ENCODE measurements at places on chromosomes 3 and 15. TPM values are rescaled to one million over a fixed set of nuclear protein-coding genes. Genes with fewer than 3 reads are reported as not detected.
A peak's percentile ranks its signal among the peaks of the same experiment; 100 is the strongest.

DNA sequence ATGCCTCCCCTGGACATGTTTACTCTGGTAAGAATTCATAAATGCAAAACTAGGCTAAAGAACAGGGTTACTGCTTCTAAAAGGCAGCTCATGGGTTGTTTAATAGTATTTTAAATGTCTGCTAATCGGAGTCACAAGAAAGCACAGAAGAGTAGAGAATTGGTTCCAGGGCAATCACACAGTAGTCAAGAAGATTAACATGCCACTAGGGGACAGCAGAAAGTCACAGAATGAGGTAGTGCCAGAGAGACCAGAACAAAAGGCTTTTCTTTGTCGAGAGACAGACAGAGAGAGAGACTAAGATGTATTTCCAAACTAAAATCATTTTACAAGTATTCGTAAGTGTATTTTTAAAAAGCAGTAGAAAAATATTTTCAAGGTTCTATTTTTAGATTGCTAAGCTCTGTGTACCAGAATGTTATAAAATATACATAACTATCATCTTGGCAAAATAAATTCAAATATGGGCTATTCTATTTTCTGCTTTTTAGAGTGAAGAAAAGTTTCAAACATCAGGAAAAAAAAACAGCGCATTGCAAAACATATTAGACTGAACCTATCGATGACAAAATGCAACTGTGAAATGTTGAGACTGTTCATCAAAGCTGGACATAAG, 78.3 kb upstream of the CDIN1 start:
- H3K36me3 ChIP-seq = no peaks in the 10 kb centered on the region
- no peak overlapping the region for H3K4me3 ChIP-seq
- no peak for DNase-seq
- H3K27ac ChIP-seq = no peak overlapping the region

GRCh38 chr3:194938845-194939531, 253.3 kb downstream of the FAM43A start:
- H3K27me3 ChIP-seq = no peaks in the 10 kb centered on the region
- no peak overlapping the region for H3K27ac ChIP-seq
- H3K36me3 ChIP-seq = no peaks in the 10 kb centered on the region
- no peak overlapping the region for H3K4me3 ChIP-seq

- no peaks in the 10 kb centered on the region for H3K27me3 ChIP-seq
- peak; percentile 76 for DNase-seq
- H3K27ac ChIP-seq = peak within 1 kb of the TSS; percentile 89
- peak within 1 kb of the TSS; percentile 62 for H3K4me3 ChIP-seq
- H3K36me3 ChIP-seq = no peaks in the 10 kb centered on the region
Measured at GRCh38 chr15:56243163-56244037, at the start of gene RFX7. RFX7 (minus strand) TSS chr15:56243879; CDS start chr15:56243285, 594 bp downstream.

DNA sequence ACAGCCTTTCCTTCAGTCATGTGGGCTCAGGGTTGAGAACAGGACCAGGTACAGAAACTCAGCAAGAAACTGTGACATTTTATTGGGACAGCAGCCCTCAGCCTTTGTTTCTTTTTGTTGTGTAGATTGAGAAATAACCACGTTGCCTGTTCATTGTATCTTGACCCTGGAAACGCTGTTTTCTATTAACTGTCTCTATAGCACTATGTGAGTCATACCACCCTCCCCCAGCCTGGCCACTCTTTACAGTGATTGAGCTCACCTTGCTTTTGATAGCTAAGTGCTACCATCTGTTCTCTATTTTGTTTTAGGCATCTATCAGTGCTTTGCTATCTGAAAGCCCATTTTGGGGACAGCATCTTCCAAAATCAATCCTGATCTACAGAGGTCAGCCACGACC, 127.9 kb downstream of the CD47 start:
- no peaks in the 10 kb centered on the region for H3K27me3 ChIP-seq
- no peak overlapping the region for H3K4me3 ChIP-seq
- H3K4me1 ChIP-seq = peaks cover 4% of the 10 kb centered on the region
- no peak for DNase-seq

- H3K36me3 ChIP-seq = peaks cover 31% of the 10 kb centered on the region
- H3K27ac ChIP-seq = peak overlapping the region; percentile 89
- peak overlapping the region; percentile 65 for H3K4me3 ChIP-seq
- no peaks in the 10 kb centered on the region for H3K27me3 ChIP-seq
- peak; percentile 76 for DNase-seq
Measured at GRCh38 chr15:43775411-43775965, 1.3 kb downstream of the ELL3 start.

- H3K27me3 ChIP-seq = no peaks in the 10 kb centered on the region
- no peak for DNase-seq
- no peaks in the 10 kb centered on the region for H3K4me1 ChIP-seq
- H3K27ac ChIP-seq = no peak overlapping the region
- no peak overlapping the region for H3K4me3 ChIP-seq
Measured at GRCh38 chr3:169493521-169494141, 169.9 kb downstream of the MECOM start.

DNA sequence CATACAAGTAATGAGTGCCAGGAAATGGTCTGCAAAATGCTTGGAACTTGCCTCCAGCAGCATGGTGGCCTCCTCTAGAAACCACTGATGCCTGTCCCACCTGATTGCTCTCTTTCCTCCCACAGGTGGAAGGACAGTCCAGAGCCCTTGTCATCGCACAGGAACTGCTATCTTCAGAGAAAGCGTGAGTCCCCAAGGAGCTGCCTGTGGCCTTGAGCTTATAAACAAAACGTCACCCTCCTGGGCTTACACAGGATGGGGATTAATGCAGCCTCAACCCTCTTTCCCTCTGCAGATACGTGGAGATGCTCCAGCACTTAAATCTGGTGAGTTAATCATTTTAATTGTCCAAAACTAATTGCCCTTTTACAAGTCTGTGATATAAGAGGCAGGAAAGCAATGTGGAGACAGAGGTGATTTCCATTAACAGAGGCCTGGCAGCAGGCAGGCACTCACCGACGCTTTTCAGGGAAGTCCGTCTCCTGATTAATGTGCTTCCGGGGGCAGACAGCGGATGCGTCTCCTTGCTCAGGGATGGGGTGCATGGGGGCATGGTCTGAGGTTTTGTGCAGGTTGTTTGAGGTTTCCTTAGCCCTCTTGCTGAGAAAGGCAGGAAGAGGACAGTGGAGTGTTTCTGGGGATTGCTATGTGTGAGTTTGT, 61.8 kb downstream of the FGD5 start:
- H3K36me3 ChIP-seq = peaks cover 6% of the 10 kb centered on the region
- no peaks in the 10 kb centered on the region for H3K27me3 ChIP-seq
- no peak overlapping the region for H3K4me3 ChIP-seq
- DNase-seq = no peak
- peaks cover 30% of the 10 kb centered on the region for H3K4me1 ChIP-seq

GRCh38 chr3:57694146-57694545, 1.3 kb upstream of the DENND6A start:
- no peaks in the 10 kb centered on the region for H3K36me3 ChIP-seq
- no peak overlapping the region for H3K27ac ChIP-seq
- no peak overlapping the region for H3K4me3 ChIP-seq
- no peak for DNase-seq
- peaks cover 38% of the 10 kb centered on the region for H3K4me1 ChIP-seq
- no peaks in the 10 kb centered on the region for H3K27me3 ChIP-seq

- H3K27ac ChIP-seq = no peak within 1 kb of the TSS
- no peak within 1 kb of the TSS for H3K4me3 ChIP-seq
- no peak for DNase-seq
Measured at GRCh38 chr3:45943207-45943846, at the start of gene CXCR6. CXCR6 (plus strand) TSS chr3:45943464; CDS start chr3:45946482, 3,018 bp downstream.

GRCh38 chr3:128318275-128318941, 148.3 kb downstream of the DNAJB8 start:
- peaks cover 5% of the 10 kb centered on the region for H3K4me1 ChIP-seq
- H3K36me3 ChIP-seq = peaks cover 3% of the 10 kb centered on the region
- no peaks in the 10 kb centered on the region for H3K27me3 ChIP-seq
- DNase-seq = peak; percentile 34

DNA sequence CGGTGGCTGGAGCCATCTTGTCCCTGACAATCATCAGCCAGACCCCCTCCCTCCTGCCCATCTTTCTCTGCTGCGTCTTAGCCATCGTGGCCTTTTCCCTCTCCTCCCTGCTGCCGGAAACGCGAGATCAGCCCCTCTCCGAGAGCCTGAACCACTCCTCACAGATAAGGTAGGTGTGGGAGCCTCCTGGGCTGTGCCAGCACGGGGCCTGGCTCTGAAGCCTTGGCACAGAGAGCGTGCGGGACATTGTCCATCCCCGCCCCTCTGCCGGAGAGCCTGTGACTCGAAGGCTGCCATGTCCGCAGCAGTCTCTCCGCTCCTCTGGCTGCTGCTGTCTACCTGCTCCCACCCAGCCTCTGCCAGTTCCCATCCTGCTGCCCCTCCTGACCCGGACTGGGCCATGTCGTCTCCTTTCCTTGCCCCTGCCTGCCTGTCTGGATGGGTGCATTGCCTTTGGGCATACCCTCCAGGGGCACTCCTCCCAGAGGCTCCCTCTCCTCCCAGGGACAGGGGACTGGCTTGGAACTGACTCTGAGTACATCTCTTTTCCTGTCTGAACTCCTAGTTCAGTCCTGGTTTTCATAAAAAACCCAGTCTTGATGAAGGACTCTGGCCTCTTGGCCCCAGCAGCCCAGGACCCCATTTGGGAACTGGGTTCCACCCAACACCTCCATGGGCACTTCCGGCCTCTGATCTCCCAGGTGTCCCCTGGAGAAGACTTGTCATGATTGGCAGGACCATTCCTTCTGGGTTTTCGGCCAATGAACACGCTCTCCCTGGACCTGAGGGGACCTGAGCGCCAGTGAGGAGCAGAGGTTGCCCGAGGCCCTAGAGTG, 30.0 kb upstream of the XYLB start:
- no peak overlapping the region for H3K27ac ChIP-seq
- H3K27me3 ChIP-seq = no peaks in the 10 kb centered on the region
- H3K4me3 ChIP-seq = no peak overlapping the region
- no peak for DNase-seq
- H3K4me1 ChIP-seq = no peaks in the 10 kb centered on the region

DNA sequence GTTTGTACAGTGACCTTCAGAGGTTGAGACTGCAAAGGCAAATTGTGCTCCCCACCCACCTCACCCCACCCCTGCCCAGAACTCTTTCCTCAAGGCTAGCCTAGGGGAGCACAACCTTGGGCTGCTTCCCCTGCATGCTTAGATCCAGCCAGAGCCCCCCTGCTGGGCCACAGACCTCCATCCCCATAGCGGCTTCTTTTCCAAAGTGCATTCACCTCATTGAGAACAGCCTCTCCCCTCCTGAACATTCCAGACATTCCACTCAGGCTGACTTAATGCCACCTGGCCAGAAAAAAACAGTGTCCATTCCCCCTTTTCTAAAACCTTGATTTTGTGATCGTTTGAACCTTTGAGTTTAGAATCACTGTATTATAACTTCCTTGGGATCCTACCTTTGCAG, 124.4 kb upstream of the TOPAZ1 start:
- H3K4me3 ChIP-seq = no peak overlapping the region
- H3K36me3 ChIP-seq = no peaks in the 10 kb centered on the region
- no peak for DNase-seq
- no peaks in the 10 kb centered on the region for H3K4me1 ChIP-seq
- H3K27ac ChIP-seq = no peak overlapping the region

DNA sequence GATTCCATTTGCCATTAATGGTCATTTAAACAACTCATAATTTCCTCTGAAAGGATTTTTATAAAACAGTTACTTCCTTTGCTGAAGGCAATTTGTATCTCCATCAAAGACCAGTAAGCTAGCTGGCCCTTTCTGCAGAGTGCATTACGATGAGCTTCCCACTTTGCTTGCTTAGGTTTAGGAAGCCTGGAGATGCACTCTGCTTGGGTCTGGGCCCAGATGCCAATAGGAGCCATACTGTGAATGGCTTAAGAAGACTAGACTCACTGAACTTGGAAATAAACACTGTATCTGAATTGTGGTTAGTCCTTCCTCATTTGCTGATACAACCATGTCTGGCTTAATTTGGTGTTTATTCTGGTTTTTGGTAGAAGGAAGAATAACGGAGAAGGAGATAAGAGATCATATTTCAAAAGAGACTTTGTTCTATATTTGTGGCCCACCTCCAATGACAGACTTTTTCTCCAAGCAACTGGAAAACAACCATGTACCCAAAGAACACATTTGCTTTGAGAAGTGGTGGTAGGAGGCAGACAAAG, 38.1 kb downstream of the OXNAD1 start:
- peaks cover 8% of the 10 kb centered on the region for H3K4me1 ChIP-seq
- no peaks in the 10 kb centered on the region for H3K27me3 ChIP-seq
- H3K36me3 ChIP-seq = peaks cover 5% of the 10 kb centered on the region
- no peak overlapping the region for H3K4me3 ChIP-seq
- no peak for DNase-seq

- DNase-seq = no peak
- no peak overlapping the region for H3K27ac ChIP-seq
- H3K4me1 ChIP-seq = no peaks in the 10 kb centered on the region
Measured at GRCh38 chr15:28895146-28895545, 9.4 kb downstream of the APBA2 start.

DNA sequence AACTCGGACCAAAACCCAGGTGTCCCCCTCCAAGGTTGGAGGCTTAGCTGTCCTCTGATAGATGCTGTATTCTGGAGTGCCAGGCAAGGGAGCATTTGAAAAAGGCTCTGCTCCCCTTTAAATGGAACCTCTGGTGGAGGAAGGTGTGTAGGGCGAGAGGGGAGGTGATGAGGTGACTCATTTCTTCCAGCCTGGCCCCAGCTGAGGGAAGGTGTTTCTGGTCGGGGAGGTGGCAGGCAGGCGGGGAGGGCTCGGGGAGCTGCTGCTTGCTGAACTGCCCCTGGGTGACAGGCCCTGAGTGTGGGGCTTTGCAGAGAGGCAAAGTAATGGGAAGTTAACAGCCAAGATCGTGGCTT, 18.8 kb downstream of the PSTPIP1 start:
- no peak overlapping the region for H3K4me3 ChIP-seq
- H3K27ac ChIP-seq = no peak overlapping the region
- H3K27me3 ChIP-seq = no peaks in the 10 kb centered on the region
- no peak for DNase-seq
- H3K4me1 ChIP-seq = peaks cover 5% of the 10 kb centered on the region

GRCh38 chr3:182794455-182795388, 1.4 kb downstream of the ATP11B start:
- H3K27ac ChIP-seq = peak overlapping the region; percentile 96
- H3K4me3 ChIP-seq = peak overlapping the region; percentile 97
- no peaks in the 10 kb centered on the region for H3K36me3 ChIP-seq
- no peaks in the 10 kb centered on the region for H3K27me3 ChIP-seq
- DNase-seq = no peak

- H3K4me1 ChIP-seq = no peaks in the 10 kb centered on the region
- DNase-seq = peak; percentile 73
- no peaks in the 10 kb centered on the region for H3K27me3 ChIP-seq
- no peak overlapping the region for H3K4me3 ChIP-seq
Measured at GRCh38 chr3:134066651-134067530, 37.2 kb upstream of the SLCO2A1 start.

Gene AGTR1
- 10.9 TPM for total RNA-seq

Gene POLR2H
- 85.4 TPM for total RNA-seq

Gene CHST14
- 9.1 TPM for total RNA-seq

Gene CGNL1
- 7.1 TPM for total RNA-seq

Gene KNL1
- 4.9 TPM for total RNA-seq

Gene KPNA4
- total RNA-seq = 23.9 TPM

Gene BAHD1
- 18.6 TPM for total RNA-seq

Gene TMIE
- total RNA-seq = 0.78 TPM

Gene RLBP1
- not detected for total RNA-seq

Gene LRRC2
- 0.83 TPM for total RNA-seq

Gene ROPN1B
- total RNA-seq = 18.6 TPM

Gene TUSC7
- total RNA-seq = not detected

Gene RAB27A
- 7.9 TPM for total RNA-seq

Gene TLR9
- not detected for total RNA-seq

Gene GATM
- 159 TPM for total RNA-seq

Gene HYAL1
- total RNA-seq = 25.4 TPM

Gene CADM2
- 1.5 TPM for total RNA-seq

Gene TMC3
- not detected for total RNA-seq

Gene KIF15
- 1.5 TPM for total RNA-seq

Gene NKIRAS1
- total RNA-seq = 9.0 TPM

Gene ARL14
- not detected for total RNA-seq

Data from suprapubic skin (tissue), 4 donors.